NCI-H187 treated with DMSO at 0.1 percent for 48 hours (cell line): ENCODE measurements at places on chromosomes 3 and 15.

- no peak for DNase-seq
Observed at GRCh38 chr3:55243678-55244077, 243.4 kb downstream of the WNT5A start.

- no peak for DNase-seq
Observed at GRCh38 chr3:29497282-29497681, 216.4 kb downstream of the RBMS3 start.

DNA sequence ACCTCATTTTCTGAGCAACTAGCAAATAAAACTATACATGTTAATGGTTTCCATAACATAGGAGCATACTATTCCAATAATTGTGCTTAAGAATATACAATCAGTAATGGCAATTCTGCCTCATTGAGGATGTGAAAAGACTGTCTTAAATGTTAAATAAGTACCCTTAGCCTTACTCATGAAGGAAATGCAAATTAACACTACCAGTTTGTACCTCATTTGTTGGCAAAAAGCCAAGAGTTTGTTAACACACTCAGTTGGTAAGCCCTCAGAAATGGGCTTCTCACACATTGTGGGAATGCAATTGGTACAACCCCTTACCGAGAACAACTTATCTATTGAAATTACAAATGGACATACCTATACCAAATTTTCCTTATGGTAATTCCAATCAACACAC is 9.2 kb upstream of the STT3B start:
- DNase-seq = no peak

GRCh38 chr15:63274427-63274826 is 3.0 kb upstream of the APH1B start:
- no peak for DNase-seq

DNA sequence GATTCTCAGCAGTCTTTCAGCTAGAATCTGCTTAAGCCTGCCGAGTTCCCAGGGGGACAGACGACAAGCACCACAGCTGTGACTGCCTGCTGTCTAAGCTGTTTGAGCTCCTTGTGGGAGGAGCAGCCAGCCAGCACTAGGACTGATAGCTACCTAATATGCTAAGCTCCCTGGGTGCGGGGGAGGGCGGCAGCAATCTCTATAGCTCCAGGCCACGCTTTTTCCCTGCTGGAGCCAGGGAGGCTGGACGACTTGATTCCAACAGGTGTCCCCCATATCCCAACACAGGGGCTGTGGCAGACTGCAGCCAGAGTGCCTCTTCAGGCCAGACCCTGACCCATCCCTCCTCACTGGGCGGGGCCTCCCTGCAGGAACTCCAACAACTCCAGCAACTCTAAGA is 134.1 kb upstream of the ARPP21 start:
- DNase-seq = no peak

GRCh38 chr3:171673951-171674350 is 136.3 kb downstream of the PLD1 start:
- DNase-seq = no peak

DNA sequence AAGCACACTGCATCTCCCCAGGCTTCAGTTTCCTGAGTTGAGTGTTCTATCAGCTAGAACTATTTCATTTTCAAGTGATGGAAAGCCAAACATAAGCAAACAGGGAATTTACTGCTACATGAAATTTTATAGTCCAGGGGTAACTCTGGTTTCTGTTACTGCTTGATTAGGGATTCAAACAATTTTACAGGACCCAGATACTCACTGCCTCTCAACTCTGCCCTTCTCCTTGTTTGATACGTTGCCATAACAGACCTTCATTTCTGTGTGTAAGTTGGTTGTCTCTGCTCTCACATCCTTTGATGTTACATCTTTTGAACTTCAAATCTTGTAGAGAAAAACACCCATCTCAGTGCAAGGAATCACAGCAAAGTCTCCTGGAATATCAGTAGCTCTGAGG is 572.7 kb downstream of the UNC13C start:
- DNase-seq = no peak

- no peak for DNase-seq
Observed at GRCh38 chr3:178536211-178537079, at the start of gene KCNMB2. Gene KCNMB2 (plus strand): TSS chr3:178536436.

DNA sequence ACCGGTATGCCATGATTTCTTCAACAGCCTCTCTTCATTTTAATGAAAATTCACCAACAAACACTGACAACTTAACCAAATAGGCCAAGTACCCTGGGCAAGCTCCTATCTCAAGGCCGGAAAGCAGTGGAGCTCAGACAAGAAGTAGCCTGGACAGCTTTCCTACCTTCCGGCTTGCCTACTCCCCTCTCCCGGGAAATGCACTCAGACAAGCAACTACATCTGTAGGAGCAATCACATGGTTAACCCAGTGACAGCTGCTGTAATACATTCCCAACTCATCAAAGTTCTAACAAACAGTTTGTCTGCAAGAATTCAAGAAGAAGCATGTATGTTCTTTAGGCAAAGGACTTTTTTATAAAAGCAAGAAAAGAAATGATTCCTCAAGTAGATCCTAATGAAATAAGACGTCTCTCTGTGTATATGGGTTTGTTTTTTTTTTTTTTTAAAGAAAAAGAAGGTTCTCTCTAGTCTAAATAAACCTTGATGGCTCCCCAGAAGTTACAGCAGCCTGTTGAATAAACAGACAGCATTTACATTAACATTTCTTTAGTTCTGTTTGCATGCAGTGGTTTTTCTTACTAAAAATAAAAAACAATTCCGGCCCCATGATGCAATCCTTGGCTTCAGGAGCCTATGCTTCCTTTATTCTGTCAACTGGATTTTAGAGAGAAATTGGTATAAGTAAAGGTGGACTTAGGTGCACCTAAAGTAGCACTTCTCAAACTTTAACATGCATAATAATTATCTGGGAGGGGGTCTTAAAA is 278.7 kb downstream of the NEK10 start:
- DNase-seq = no peak

- no peak for DNase-seq
Observed at GRCh38 chr15:55758580-55758986, 15.6 kb upstream of the PRTG start.

- no peak for DNase-seq
Observed at GRCh38 chr3:172892158-172892557, 141.6 kb downstream of the ECT2 start.

DNA sequence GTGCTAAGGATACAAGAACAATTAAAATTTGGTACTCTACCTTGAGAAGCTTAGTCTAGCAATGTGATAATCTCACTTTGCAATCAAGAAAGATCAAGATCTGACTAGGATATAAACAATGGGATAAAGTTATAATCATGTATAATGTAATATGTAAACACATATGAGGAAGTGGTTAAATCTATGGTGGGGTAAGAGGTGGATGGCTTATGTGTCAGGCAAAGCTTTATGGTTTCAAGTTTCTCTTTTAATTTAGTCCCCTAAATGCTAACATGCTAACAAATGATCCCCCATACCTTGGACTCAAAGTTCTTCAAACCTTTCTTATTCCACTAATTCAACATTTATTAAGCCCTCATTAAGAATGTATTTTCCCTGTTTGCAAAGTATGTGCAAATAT is 2.5 kb downstream of the RSL24D1 start:
- no peak for DNase-seq

GRCh38 chr15:77282333-77282732 is 137.6 kb downstream of the PEAK1 start:
- DNase-seq = no peak

GRCh38 chr3:115208066-115208750 is 61.1 kb upstream of the ZBTB20 start:
- DNase-seq = no peak

GRCh38 chr3:127368186-127369032 is 80.6 kb upstream of the PRR20G start:
- no peak for DNase-seq

- no peak for DNase-seq
Observed at GRCh38 chr15:63922261-63922904, 88.6 kb upstream of the HERC1 start.

DNA sequence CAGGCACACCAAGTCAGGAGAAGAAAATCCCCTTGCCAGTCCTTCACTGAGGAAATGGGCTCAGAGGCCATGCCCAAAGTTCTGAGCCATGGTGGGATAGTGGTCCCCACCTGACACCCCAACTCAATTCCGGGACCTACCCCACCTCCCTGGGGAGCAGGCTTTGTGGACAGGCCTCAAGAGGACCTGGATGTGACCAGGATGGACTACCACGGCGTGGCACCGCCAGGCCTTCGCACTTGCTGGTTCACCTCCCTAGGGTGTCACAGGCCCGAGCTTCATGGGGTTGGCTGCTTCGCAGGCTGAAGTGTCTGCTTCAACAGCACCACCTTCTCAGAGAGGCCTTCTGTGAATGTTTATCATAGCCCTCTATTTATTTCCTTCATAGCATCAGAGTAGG is 31.7 kb downstream of the POC1A start:
- DNase-seq = no peak

DNA sequence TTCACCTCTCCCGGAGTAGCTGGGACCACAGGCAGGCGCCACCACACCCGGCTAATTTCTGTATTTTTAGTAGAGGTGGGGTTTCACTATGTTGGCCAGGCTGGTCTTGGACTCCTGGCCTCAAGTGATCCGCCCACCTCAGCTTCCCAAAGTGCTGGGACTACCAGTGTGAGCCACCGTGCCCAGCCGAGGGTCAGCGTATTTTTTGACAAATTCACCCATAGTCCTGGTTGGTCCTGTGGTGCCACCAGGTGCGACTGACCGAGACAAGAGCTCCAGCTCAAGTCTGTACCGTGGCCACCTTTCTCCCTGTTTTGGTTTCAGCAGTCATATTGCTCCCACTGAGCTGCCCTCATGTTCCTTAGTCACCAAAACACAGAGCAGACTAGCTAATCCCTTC is 8.8 kb downstream of the SLC51A start:
- no peak for DNase-seq

GRCh38 chr15:27214961-27215360 is 244.0 kb downstream of the GABRG3 start:
- no peak for DNase-seq

DNA sequence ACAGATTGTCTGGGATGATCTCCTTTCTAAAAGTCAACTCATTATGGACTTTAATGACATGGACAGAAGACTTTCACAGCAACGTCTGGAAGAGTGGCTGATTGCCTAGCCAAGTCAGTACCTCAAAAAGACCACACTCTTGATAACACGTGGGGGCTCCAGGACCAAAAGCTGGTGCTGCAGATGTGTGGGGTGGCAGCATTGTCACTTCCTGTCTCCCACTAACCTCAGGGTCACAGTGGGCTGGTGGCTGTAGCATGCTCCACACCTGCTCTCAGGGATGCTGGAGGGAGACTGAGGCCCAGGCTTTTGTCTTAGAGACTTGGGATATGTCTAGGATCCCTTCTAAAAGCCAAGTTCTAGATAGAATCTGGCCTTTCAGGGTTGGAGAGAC is 118.1 kb downstream of the APBA2 start:
- no peak for DNase-seq

DNA sequence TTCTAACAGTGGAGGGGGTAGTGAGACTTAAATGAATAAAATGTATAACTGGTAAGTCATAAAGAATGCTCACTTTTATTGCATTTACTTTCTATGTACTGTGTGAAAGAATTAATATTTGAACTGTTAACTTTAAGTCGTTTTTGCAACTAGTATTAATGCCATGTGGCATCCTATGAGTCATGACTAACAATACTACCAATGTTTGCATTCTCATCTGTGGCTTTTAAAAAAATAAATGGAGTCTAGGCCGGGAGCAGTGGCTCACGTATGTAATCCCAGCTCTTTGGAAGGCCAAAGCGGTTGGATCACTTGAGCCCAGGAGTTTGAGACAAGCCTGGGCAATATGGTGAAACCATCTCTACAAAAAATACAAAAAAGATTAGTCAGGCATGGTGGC is 5.2 kb downstream of the C3orf49 start:
- DNase-seq = no peak

GRCh38 chr3:172102883-172103310 is 63.5 kb downstream of the FNDC3B start:
- no peak for DNase-seq

- no peak for DNase-seq
Observed at GRCh38 chr3:40847551-40847992, 322.8 kb downstream of the ZNF621 start.

DNA sequence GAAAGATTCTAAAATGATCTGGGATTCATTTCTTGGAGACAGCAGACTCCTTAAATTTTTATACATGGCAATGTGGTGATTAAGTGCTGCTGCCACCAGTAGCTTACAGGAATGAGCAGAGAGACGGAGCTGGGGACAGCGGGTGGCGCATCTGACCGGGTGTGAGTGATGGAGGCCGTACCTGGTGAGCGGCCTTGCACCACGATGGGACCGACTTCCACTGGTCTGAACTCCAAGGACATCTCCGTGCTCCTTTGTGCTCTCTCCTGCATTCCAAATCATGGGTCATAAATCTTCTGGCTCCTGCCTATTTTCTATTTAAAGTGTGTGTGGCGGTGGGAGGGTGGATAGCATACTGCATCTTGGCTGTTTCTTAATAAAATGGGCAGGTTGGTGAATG is 262.6 kb downstream of the ABHD5 start:
- no peak for DNase-seq
